Activated CD4-positive, alpha-beta T cell treated with anti-CD3 and anti-CD28 coated beads, Interleukin-2, amount 50 U/mL, for 24 hours (primary cell): ENCODE measurements at places on chromosomes 12 and 14.

- DNase-seq: no peak
Measured at GRCh38 chr12:32124637-32125036, 18.0 kb downstream of the BICD1 start.

DNA sequence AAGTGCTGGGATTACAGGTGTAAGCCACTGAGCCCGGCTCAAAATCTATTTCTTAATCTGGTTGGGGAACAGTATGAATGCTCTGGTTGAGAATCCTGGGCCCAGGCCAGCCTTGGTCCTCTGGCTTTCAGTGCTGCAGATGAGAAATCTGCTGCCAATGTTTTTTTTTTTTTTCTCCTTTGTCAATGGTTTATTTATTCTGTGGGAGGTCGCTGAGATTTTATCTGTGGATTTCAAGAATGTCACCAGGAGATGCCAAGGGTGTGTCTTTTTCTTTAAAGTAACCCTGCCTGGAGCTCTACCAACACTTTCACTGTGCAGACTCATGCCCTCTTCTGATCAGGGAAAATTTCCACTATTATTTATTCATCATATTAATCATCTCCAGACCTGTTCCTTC lies 3.6 kb downstream of the SLC25A29 start:
- DNase-seq: no peak

- no peak for DNase-seq
Measured at GRCh38 chr14:74401504-74402241, 24.3 kb downstream of the SYNDIG1L start.

DNA sequence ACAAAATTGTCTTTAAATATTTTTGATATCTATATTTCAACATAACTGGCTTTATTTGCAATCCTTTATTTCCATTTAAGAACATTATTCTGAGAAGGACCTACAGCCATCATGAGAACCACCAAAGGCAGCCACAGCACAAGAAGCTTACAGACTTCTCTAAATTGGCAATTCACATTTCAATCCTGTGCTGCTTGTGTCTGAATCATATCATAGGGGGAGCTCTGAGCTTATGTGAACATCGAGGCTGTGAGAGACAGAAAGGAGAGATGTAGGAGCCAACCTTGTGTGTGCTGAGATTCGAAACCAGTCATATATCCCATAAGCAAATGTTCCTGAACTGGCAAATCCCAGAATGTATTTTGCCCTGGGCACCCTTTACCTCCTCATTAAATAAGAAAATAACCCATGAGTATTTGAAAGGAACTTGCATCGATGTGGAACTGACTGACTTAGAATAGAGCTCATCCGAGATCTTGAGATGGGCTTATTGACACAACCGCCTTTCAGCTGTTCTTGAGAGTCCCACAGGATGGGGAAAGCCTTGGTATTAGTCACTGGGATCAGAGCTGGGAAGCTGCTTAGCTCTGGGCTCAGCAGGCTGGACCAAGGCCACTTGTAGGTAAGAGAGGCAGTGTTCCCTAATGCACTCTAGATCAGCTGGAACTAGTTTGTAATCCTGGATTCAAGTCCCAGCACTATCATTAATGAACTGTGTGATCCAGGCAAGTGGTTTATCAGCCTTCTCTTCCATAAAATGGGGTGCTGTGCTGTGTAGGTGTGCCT lies 329.8 kb downstream of the CACNA1C start:
- no peak for DNase-seq

- no peak for DNase-seq
Measured at GRCh38 chr12:14216405-14217294, 148.8 kb upstream of the ATF7IP start.

GRCh38 chr12:25436206-25437030 lies 116.7 kb downstream of the LMNTD1 start:
- DNase-seq: no peak

- DNase-seq: no peak
Measured at GRCh38 chr12:98256830-98257229, 258.6 kb upstream of the TMPO start.

DNA sequence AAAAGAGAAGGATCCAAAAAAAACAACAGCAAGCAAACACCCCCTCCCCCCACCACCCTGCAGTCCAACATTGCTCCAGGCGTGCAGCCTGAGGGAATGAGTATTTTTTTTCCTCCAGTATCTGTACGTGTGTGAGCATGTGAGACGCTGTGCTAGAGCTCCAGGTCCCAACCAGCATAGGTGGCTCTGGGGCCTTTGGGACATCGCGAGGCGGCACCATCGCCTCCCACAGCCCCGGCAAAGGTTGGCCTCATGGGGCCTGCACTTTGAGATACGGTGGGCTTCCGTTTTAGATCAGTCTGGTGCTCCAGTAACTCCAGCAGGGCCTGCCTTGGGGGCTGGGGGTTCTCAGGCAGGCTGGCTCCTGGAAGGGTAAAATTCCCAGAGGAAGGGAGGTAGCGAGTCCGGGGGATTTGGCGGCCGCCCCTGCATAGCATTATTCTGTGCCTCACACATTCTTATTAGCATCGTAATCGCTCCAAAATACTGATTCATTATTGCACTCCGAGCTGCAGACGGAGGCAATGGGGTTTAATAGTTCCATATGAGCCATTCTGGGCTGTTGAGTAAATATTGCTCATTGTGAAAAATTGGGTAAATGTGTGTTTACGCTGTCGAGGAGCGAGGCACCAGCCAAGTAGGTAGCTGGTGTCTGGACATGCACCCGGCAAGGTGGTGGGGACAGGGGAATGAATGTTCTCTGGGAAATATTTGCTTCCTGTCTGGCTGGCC lies 143.1 kb upstream of the MYL2 start:
- DNase-seq: no peak

DNA sequence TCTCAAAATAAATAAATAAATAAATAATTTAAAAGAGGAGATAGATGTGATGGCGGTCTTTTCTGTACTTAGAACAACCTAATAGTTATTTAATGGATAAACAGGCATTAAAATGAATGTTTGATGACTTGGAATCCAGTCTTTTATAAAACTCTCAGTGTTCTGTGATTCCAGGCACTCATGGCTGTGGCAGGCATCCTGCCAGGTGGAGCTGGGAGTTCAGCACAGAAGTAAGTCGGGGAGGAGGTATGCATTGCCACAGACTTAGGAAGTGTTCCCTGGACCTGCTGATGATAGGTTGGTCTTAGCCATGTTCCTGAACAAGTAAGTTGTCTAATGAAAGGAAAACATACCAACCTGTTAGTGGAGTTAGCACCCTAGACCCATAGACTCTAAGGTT lies 126.3 kb downstream of the CACNA1C start:
- DNase-seq: no peak
